Placental epithelial cell (primary cell): ENCODE measurements at places on chromosomes 11 and 22. TPM values are rescaled to one million over a fixed set of nuclear protein-coding genes. Genes with fewer than 3 reads are reported as not detected.

Gene SYCE3
- 0.79 TPM in 1 of 2 replicates, not detected in the other for total RNA-seq

Gene OR52N4
- 0.39 TPM in 1 of 2 replicates, not detected in the other for total RNA-seq

Gene PDE2A
- 0.43 and 0.79 TPM in 2 replicates for total RNA-seq

Gene GRM5
- total RNA-seq: not detected in 2 replicates

Gene P2RY2
- total RNA-seq: 9.0 and 16.3 TPM in 2 replicates

Gene APOBEC3F
- 2.9 and 4.7 TPM in 2 replicates for total RNA-seq

Gene P2RX6
- not detected in 2 replicates for total RNA-seq

Gene RTN4R
- 2.0 and 4.8 TPM in 2 replicates for total RNA-seq

Gene MOV10L1
- 0.11 and 0.39 TPM in 2 replicates for total RNA-seq

Gene FGF3
- not detected in 2 replicates for total RNA-seq

Gene RASL10A
- under 0.01 TPM in 1 of 2 replicates, not detected in the other for total RNA-seq

Gene GPR137
- total RNA-seq: 19.2 and 20.0 TPM in 2 replicates

Gene GNAZ
- total RNA-seq: 6.3 and 41.1 TPM in 2 replicates

Gene VPREB3
- total RNA-seq: not detected in 2 replicates

Gene BTG4
- 0.22 and 0.39 TPM in 2 replicates for total RNA-seq

Gene NRGN
- total RNA-seq: 0.11 TPM in 1 of 2 replicates, not detected in the other
